HS-5 (cell line): ENCODE measurements at places on chromosomes 12 and 14.

DNA sequence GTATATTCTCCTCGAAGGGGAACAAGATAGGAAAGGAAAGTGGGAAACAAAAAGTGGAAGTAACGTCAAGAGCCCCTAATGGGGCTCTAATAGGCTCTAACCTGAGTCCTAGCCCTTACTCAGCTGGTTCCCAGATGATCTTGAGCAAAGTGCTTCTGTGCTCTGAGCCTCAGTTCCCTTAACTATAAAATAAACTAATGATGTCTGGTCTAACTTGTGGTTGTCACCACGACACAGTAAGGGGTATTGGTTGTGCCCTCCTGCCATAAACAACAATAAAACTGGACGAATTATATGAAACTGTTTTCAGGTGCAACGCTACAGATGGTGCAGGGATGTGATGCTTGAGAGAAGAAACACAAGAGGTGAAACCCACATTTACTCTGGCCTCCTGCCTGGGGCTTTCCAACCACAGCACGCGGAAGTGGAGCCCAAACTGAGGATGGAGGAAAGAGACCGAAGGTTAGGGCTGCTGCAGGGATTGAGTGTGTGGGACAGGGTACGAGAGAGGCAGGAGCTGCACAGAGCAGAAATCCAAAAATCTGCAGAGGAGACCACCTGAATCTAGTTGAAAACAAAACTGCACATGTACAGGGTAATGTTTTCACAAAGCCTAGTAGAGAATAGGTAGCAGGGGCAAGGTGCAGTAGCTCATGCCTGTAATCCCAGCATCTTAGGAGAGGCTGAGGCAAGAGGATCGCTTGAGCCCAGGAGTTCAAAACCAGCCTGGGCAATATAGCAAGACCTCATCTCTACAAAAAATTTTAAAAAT, 45.6 kb upstream of the BCL2L14 start:
- no peak for DNase-seq

DNA sequence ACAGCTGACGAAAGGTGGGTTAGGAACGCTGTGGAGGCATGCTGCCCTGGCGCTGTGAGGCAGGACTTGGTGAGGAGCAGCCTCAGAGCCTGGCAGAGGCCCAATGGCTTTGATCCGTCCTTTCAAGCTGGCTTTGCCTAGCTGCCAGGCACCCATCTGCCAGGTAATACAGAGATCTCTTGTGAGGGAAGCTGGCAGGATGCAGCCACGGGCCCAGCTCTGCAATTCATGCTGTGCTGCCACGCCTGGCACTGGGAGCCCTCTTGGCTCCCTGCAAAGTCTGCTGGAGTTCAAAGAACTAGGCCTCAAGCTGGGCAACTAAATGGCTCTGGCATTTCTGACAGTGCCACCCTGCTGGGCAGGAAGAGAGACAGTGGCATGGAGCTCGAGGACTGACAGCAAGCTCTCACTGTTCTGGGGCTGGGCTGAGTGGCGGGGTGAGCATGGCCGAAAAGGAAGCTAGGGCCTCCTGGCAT, 18.7 kb downstream of the IQSEC3 start:
- DNase-seq, result no peak

GRCh38 chr12:40828593-40828990, 136.4 kb downstream of the CNTN1 start:
- no peak for DNase-seq

DNA sequence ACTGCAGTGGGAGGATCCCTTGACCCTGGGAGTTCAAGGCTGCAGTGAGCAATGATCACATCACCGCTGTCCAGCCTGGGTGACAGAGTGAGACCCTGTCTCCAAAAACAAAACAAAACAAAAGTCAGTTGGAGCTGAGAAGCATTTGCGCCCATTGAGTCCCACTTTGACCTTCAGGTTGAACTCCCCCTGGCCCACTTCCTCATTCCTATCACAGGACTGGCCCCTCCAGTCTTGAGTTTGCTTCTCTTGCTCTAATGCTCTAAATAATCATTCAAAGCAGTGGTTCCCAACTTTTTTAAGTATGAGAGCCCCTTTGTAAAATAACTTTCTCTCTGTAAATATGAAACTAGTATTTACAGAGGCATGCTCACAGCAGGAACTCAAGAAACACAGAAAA, 28.0 kb upstream of the GSC start:
- no peak for DNase-seq

GRCh38 chr12:79932357-79932756, 2.5 kb downstream of the PPP1R12A start:
- DNase-seq, result no peak

DNA sequence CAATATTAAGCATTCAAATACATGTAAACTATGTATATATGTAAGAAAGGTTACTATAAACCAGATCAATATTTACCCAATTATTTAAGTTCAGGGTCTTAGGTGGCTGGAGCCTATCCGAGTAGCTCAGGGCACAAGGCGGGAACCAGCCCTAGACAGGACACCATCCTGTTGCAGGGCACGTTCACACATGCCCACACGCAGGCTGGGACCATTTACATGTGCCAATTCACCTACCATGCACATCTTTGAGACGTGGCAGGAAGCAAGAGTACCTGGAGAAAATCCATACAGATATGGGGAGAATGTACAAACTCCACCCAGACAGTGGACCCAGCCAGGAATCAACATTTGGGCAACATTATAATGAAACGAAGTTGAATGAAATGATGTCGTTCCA, 263.0 kb upstream of the E2F7 start:
- DNase-seq, result no peak

GRCh38 chr12:6062757-6063735, 61.4 kb downstream of the VWF start:
- DNase-seq, result no peak

DNA sequence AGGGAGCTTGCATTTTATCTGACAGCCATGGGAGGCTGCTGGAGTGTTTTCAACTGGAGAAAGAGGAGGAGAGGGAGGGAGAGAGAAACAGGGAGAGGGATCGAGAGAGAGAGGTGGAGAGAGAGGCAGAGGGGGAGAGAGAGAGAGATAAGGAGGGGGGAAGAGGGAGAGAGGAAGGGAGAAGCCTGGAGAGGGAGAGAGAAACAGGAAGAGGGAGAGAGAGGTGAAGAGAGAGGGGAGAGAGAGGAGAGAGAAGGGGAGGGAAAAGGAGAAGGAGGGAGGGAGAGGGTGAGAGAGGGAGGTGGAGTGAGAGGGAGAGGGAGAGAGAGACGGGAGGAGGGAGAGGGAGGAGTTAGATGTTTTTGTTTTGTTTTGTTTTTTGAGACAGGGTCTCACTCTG, 45.6 kb downstream of the DNAH10 start:
- no peak for DNase-seq

DNA sequence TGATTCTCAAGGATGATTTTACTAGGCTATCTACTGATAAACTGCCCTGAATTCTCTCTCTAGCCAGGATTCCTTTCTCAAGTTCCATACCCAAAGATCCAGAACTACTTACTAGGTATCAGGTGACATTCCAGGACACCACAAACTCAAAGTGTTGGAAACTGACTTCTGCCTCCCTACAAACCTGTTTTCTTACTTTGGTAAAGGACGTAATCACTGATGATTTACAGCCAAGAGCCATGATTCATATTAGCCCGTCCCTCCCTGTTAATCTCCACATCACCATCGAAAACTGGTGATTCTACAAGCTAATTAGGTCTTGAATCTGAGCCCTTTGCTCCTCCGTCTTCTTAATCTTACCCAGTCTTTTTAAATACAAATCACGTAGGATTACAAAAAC, 1.0 kb upstream of the ATG14 start:
- DNase-seq, result no peak

DNA sequence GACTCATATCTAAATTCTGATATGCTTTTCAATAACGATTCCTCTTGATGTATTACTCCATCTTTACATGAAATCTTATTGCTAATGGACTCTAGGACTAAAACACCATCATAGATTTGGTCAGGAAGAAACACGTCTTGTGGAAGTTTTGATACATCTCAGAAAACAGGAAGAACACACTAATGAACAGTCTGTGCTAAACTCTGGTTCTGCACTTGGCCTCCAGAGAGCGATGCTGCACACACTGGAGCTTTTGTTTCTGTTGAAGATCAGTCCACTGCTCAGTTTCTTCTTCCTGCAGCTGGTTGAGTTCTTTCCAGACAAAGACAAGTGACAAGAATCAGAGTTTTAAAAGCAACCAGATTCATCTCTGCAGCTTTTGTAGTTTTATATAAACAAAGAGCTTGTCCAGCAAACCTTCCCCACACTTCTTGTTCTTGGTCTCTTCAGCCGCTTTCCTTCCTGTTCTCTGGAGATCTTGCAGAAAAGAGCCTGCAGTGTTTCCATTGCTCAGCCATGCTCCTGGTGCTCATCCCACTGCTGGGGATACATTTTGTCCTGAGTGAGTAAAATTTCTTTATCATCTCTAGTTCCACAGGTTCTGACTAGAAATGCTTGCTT, 229.1 kb upstream of the OR4E1 start:
- no peak for DNase-seq

GRCh38 chr14:74918380-74918779, 4.7 kb downstream of the RPS6KL1 start:
- DNase-seq, result no peak

- DNase-seq, result no peak
Observed at GRCh38 chr12:107731366-107731765, 29.6 kb downstream of the PRDM4 start.

DNA sequence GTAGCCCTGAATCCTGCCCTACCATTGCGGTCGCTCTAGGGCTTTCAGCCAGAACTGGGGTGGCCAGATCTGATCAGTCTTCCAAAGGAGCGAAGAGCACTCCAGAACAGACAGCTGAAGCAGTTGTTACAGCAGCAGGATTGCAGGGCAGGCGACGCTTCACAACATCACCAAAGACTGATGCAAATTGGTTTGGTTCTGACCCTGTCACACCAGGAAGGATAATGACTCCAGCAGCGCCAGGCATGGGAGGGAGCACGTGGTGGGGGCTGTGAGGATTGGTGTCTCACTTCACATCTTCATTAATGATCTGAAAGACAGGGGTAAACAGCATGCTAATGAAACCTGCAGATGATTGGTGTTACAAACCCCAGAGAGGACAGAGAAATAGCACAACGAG, 30.6 kb upstream of the VSX2 start:
- DNase-seq, result no peak

DNA sequence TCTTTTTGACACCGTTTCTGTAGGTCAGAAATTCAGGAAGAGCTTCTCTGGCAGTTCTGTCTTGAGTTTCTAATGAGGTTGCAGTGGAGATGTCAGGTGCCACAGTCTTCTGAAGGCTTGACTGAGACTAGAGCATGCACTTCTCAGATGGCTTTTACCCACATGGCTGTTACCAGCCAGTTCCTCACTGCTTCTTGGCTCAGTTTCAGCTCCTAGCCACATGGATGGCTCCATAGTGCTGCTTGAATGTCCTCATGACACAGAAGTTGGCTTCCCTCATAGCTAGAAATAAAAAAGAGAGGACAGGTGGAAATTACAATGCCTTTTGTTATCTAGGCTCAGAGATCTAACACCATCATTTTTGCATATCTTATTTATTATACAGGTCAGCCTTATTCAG, 38.1 kb upstream of the SLC2A13 start:
- DNase-seq, result no peak

DNA sequence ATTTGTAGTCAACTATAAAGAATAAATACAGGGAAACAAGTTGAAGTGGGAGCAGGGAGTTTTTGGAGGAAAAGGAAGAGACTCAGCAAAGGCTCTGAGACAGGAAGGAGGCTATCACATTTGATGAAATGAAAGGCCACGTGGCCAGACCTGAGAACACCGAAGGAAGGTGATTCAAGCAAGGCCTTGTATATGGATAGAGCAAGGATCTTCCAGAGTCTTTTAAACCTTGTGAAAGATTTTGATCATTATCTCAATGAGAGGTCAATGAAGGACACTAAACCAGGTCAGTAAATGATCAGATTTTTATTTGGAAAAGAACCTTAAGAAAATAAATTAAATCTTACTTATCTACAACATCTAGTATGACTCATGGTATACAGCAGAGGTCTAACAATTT, 523.5 kb downstream of the SLC16A7 start:
- no peak for DNase-seq

GRCh38 chr12:63319936-63320633, 169.1 kb upstream of the AVPR1A start:
- no peak for DNase-seq

DNA sequence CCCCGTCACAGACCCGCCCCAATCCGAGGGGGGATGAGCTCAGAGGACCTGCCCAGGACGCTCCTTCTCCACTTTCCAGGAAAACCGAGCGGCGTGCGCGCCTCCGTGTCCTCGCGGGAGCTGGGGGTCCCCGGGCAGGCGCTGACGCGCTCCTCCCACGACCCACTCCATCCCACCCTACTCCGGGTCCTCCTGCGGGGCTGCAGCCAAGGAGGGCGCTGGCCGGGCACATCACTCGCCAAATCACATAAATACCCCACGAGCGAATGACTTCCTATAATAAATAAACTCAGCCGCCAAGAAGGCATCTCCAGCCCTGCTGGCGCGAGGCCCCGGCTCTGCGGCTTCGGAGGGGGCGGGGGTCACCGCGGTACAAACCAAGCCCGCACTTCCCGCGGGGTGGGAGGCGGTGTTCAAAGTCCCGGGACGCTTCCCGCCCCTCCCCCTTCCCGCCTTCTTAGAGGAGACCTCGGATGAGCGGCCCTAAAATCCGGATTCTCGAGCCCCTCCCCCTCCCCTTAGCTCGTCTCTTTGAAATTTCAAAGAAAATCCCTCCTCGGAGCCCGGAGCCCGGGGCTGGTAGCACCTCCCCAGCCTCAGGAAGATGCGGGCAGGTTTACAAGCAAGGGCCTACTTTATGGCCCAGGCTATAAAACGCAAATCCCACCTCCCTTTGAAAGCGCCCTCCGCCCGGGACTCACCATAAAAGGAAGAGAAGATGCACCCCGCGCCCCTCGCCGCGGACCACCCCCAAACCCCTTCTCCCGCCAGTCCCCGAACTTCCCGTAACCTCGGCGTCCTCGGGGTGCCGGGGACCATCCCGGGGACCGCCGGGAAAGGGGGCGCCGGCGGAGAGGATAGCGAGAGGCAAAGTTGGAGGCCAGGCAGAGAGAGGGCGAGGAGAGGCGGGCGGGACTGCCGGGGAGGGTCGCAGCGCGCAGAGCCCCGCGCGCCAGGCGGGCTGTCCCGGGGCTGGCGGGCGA, 712 bp upstream of the FZD10 start:
- no peak for DNase-seq

DNA sequence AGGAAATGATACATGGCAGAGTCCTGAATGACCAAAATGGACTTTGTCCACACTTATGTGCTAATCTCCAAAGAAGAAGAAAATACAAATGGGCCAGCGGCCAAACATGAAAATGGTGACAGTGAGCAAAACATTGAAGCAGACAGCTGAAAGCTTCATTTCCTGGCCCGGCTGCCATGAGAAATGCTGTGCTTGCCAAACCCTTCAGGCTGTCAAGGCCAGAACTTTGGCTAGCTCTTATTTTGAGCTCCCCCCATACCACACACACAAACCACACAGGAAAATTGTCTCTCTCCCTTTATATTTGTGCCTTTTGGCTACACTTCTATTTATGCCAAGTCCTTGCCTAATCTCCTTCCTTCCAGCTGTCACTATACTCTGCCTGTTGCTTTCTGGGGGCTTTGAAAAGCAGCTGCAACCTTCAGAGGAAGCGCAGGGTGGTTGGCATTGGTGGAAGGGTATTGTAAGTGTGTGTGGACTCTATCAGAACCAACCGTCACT, 323.8 kb downstream of the RAD51B start:
- DNase-seq, result no peak
